Femur (tissue), 1 donor: ENCODE measurements at places on chromosomes 6 and 20.

GRCh38 chr20:53739799-53740785, 146.5 kb upstream of the ZNF217 start:
- peak; percentile 31 for DNase-seq

GRCh38 chr6:22506496-22506895, 62.9 kb upstream of the HDGFL1 start:
- no peak for DNase-seq

DNA sequence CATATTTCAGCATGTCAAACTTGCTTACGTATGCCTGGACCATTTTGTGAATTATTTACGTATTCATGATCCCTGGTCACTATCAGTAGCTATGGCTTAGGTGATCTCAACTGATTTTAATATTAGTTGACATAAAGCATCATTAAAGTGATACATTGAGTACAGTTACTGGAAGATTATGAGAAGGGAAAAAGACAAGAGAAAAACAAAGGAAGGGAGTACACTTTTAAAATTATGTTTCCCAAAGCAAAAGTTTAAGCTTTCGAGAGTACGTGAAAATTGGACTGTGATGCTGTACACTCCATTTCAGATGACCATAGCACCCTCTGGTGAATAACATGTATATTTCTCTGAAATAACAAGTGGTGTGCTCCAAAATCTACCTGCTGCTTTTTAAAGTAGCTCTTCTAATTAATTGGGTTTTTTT, 215.0 kb upstream of the HSF2 start:
- no peak for DNase-seq

GRCh38 chr6:28553986-28554881, 28.6 kb downstream of the GPX5 start:
- DNase-seq, result no peak

- peak; percentile 82 for DNase-seq
Measured at GRCh38 chr6:28606424-28607391, 81.0 kb downstream of the GPX5 start.

DNA sequence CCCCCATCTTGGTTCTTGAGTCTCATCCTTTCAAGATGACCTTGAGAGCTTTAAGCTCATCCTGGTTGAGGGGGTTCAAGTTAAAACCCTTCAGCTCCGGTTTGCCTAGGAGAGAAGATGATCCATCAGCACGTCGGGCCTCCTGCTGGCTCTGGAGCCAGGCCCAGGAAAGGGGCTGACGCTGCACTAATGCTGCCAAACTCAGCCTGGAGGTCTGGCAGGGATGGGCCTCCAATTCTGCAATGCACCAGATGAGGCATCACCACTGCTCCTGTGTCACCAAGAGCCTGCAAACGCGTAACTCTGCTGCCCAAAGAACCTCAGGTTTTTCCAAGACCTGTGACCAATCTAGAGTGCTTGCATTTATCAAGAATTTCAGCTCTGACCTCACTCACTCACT, 6.1 kb downstream of the PDRG1 start:
- no peak for DNase-seq

DNA sequence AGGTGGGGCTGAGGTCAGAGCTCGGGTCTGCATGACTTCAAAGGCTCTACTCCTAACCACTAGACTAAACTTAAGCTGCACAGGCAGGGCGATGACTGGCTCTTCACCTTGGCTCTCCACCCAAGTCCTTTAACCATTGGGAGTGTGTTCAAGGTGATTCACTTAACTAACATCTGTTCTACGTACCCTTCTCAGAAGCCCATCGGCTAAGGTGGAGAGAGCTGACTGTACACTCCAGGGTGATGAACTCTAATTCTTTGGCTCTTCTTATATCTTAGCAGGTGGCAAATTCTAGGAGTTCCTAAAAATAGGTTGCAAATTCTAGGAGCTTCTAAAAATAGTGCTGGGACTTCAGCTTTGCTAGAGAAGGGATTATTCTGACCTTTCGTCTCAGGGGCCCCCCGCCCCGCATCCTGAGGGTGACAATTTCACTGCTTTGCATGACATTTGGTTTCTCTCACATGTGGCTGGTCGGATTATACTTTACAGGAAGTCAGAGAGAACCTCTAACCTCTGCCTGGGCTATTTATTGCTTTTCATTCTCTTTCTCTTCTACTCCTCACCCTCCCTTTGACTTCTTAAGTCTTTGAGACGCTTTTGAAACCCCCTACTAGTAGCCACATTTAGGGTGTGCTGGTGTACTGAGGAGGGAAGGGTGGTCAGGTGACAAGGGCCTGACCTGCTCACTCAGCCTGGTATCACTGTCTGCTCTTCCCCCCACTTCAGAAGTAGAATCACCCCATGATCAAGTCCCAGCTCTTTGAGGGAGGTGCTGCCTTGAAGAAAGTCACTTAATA, 55.5 kb downstream of the PRDM1 start:
- DNase-seq, result no peak

DNA sequence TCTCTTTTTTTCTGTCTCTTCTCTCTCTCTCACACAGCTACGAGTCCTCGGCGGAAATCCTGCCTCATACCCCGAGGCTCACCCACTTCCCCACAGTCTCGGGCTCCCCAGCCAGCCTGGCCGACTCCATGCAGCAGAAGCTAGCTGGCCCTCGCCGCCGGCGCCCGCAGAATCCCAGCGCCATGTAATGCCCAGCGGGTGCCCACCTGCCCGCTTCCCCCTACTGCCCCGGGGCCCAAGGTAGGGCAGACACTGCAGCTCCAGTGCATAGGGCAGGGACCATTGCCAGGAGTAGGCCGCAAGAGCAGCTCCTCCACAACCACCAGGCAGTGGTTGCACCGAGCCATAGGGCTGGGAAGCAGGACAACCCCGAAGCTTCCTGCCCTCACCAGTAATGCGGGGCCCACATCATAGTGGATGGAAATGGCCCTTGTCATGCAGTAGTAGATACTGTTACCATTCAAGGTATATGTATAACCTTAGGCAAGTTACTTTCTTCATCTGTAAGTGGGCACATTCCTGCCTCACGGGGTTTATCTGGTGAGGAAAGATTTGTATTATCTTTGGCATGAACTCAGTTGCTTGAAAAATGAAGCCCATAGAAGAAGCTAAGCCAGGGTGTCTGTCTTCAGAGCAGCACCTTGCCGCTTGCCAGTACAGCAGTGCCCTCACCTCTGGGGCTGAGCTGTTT, 36.9 kb upstream of the ID1 start:
- no peak for DNase-seq
